ENCODE measurements at places on chromosomes 2 and 18.

- peak; percentile 55 for DNase-seq
These were observed 480.0 kb upstream of the ZEB2 start for GRCh38 chr2:144999936-145000335.

DNA sequence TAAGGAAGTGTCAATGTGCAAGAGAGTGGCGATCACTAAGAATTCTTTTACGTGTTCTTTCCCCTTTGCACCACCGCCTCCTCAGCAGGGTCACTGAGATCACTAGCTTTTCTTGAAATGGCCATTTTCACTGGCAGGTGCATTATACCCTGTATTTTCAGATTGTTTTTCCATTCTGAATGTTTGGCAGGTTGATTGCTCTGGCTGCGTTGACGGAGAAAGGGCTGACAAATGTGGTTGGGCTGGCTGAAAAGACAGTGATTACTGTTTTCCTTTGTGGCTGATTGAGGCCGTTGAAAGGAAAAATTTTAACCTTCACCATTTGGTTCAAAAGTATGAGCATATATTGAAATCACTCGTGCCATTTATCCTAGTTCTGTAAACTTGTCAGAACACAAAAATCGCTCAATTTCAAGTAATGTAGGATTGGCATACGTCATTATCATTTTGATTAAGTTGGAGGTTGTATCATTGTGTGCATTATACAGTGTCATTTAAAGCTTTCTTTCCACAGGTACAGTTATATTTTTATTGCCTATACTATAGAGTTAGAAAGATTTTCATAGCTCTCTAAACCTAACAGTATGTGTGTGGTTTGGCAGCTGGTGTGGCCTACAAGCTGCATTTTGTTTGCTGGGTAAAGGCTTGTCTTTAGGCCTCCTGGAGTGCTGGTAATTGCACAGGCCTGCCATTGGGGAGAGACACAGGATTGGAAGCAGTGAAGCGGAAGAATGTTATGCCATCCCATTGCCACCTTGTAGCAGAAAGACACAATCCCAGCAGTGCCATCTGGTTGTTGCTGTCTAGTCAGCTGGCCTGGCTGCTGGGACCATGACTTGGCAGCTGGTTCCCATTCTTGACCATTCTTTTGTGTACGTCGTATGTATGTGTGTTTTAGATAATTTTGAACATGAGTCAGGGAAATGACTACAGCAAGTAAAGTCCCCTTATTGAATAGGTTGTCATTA is 36.7 kb downstream of the DYNC1I2 start:
- DNase-seq: peak; percentile 43

DNA sequence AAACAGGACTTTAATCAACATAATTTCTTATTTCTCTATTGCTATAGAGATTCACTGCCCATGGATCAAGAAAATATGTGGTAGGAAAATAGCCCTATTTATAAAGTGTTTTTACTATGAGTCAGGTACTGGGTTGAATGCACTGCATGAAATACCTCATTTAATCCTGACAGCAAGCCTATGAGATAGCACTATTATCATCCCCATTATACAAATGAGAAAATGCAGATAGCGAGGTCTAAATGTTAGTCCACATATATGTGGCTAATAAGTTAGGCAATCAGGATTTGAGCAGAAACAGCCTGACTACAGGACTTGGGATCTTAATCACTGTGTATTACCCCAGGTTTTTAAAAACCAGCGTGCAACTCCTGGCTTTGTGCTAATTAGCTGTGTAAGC is 8.5 kb upstream of the LYPD1 start:
- DNase-seq: no peak

- DNase-seq: no peak
These were observed 13.5 kb upstream of the CNOT11 start for GRCh38 chr2:101238930-101239759.

- DNase-seq: no peak
These were observed 108.7 kb downstream of the ZBTB7C start for GRCh38 chr18:48300463-48300961.

GRCh38 chr2:112927745-112928144 is 16.8 kb downstream of the IL37 start:
- no peak for DNase-seq

GRCh38 chr18:74996996-74997395 is 211.9 kb downstream of the PTGR3 start:
- no peak for DNase-seq

DNA sequence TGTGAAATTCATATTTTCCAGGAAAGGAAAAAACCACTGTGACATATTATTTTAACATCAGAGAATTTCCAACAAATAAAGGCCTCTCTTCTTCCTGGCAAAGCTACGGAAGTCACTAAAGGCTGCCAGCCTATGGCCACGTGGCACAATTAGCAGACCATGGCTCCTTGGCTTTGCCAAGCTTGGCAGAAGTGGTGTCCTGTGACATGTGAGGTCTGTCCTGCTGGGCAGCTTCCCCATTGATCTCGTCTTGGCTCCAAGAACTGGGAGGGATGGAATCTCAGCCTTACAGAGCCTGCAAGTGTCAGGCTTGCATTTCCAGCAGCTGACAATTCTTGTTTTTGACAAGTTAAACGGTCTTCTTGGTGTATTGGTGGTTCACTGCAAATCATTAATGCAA is 226.9 kb upstream of the THSD7B start:
- no peak for DNase-seq

- no peak for DNase-seq
These were observed 64.4 kb downstream of the GREB1 start for GRCh38 chr2:11598228-11598731.

- no peak for DNase-seq
These were observed 1358.7 kb upstream of the NRXN1 start for GRCh38 chr2:52390651-52391050.

GRCh38 chr2:200617156-200618053 is 31.6 kb downstream of the AOX1 start:
- DNase-seq: no peak

GRCh38 chr2:100875516-100876230 is 55.7 kb downstream of the NPAS2 start:
- no peak for DNase-seq

- DNase-seq: no peak
These were observed 134.0 kb downstream of the PTGR3 start for GRCh38 chr18:75075016-75075305.

DNA sequence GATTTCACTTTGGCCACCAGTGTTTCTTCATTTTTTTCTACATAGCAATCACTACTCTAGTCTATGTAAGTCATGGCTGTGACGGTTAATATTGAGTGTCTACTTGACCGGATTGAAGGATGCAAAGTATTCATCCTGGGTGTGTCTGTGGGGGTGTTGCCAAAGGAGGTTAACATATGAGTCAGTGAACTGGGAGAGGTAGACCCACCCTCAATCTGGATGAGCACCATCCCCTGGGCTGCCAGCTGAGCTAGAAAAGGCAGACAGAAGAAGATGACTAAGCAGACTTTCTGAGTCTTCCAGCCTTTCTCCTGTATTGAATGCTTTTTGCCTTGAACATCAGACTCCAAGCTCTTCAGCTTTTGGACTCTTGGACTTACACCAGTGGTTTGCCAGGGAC is 265.0 kb upstream of the SLC8A1 start:
- no peak for DNase-seq

DNA sequence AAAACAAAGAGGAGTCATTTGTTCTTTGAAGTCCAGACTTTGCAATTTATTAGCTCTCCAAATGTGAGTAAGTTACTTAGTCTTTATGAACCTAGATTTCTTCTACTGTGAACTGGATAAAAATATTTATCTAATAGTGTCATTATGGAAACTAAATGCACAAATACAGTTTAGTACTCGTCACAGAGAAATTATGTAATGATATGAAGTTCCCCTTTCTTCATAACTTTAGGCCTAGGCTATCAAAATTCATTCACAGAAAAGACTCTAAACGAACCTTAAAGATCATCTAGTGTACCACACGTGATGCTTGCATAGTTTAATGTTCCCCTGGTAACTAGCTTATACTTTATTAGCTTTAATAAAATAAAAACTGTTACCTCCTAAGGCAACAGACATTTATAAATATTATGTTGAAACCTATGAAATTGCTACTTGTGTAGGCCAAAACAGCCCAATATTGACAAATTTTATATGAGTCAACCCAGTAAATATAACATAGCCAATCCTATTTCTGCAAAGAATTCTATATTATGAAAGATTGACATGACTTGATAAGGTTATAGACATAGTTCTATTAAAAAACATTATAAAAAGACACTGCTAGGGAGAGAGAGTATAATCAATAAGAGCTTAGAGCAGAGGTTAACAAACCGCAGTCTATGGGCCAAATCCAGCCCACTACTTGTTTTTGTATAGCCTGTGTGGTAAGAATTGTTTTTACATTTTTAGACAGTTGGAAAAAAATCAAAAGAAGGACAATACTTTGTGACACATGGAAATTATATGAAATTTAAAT is 44.9 kb upstream of the ITPRID2 start:
- no peak for DNase-seq

DNA sequence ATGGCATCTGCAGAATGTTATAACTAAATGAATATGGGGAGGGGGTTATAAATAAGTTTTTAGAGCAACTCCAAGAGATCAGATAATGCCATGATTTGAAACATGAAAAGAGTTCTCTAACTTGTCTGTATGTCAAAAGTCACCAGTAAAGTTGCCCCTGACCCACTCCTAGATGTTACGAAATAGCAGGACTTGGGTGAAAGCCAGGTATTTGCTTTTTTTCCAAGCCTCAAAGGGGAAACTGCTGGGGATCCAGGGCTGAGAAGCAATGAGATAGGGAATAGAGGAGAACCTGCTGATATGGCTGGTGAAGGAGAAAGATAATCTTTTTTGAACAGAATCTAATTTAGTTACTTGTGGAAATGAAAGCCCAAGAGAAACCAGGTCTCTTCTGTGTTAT is 191.5 kb upstream of the CDH20 start:
- no peak for DNase-seq

GRCh38 chr2:74603282-74604000 is 44.7 kb downstream of the M1AP start:
- no peak for DNase-seq
